Activated naive CD4-positive, alpha-beta T cell treated with anti-CD3 and anti-CD28 coated beads, Interleukin-2, amount 50 U/mL, for 72 hours (primary cell): ENCODE measurements at places on chromosomes 6 and 20.

- no peak for DNase-seq
Measured at GRCh38 chr20:10619427-10619826, 54.4 kb downstream of the JAG1 start.

GRCh38 chr6:52361414-52361944 is 472 bp upstream of the PAQR8 start:
- DNase-seq = no peak

DNA sequence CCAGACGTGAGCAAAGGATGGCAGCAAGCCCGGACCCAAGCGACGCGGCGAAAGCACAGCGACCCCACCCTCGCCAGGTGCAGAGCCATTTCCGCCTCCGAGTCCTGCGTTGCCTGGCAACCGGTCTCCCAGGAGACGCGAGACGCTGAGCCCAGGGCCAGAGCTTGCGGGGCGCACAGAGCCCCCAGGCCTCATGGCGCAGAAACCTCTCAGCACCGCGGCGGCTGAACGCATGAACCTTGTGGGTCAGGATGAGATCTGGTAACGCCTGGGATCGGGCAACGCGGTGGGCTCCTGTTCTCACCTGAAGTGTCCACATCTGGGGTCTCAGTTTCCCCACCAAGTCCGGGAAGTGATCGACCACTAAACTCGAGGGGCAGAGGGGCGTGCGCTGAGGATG is 77.7 kb downstream of the ANKRD60 start:
- DNase-seq = no peak

DNA sequence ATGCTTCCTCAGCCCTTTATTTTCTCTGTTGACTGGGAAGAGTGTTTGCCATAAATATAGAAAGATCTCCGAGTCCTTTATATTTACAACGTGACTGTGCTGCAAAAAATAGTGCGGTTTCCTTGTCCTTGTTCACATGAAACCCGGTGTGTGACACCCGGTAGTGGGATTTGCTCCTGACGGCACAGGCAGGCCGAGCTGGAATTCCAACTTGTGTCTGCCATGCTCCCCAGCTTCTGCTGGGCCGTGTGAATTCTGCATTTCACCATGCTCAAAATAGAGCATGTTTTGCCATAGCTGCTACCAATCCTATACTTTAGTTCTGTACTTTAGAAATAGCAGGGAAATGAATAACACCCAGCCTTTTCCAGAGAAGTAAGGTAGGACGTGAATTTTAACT is 60.3 kb upstream of the PDE10A start:
- no peak for DNase-seq

DNA sequence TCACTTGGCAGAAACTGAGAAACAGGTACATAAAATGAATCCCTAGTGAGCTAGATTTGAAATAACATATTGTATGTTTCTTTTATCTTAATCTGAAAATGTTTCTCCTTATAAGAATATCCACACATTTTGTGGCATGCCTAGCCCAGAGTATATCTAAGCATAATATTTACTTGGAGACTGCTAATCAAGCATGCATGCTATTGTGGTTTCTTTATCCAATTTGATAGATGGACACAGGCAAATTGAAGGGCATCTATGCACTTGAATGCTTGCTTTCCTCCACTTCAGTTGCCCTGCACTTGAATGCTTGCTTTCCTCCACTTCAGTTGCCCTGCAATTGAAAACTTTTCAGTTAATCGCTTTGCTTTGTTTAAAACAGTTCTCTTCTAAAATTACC is 729.8 kb downstream of the TBC1D32 start:
- no peak for DNase-seq
